ENCODE measurements at places on chromosomes 11 and 22.

GRCh38 chr11:67577951-67578350 is 5.7 kb upstream of the GSTP1 start:
- no peak overlapping the region for H3K27ac ChIP-seq
- no peak overlapping the region for H3K4me3 ChIP-seq
- no peak for DNase-seq

DNA sequence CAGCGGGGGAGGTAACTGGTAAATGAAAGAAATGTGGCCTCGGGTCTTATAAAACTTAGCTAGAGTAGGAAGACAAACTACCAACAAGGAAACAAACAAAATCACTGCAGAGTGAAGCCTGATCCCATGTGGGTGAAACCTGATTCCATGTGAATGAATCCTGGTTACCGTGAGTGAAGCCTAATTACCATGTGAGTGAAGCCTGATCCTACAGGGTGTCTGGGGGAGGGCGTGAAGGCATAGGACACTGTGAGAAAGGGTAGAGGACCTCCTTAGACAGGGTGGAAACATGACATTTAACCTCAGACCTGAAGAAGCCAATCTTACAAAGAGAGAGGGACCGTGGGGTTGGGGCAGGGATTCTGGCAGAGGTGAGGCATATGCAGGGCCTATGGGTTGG is 106.2 kb upstream of the USP47 start:
- H3K36me3 ChIP-seq = no peaks in the 10 kb centered on the region
- no peak overlapping the region for H3K27ac ChIP-seq
- H3K27me3 ChIP-seq = no peaks in the 10 kb centered on the region
- H3K4me3 ChIP-seq = no peak overlapping the region
- no peak for DNase-seq
- no peaks in the 10 kb centered on the region for H3K4me1 ChIP-seq

- H3K4me3 ChIP-seq = no peak overlapping the region
- no peaks in the 10 kb centered on the region for H3K36me3 ChIP-seq
- DNase-seq = no peak
- H3K27me3 ChIP-seq = no peaks in the 10 kb centered on the region
- H3K4me1 ChIP-seq = peaks cover 82% of the 10 kb centered on the region
Measured at GRCh38 chr22:21939461-21939913, 13.2 kb downstream of the PPM1F start.

GRCh38 chr11:65427691-65428577 is 5.3 kb downstream of the NEAT1 start:
- H3K27me3 ChIP-seq = no peaks in the 10 kb centered on the region
- peak overlapping the region; percentile 88 for H3K4me3 ChIP-seq
- H3K27ac ChIP-seq = peak overlapping the region; percentile 99
- H3K4me1 ChIP-seq = peaks cover 65% of the 10 kb centered on the region

DNA sequence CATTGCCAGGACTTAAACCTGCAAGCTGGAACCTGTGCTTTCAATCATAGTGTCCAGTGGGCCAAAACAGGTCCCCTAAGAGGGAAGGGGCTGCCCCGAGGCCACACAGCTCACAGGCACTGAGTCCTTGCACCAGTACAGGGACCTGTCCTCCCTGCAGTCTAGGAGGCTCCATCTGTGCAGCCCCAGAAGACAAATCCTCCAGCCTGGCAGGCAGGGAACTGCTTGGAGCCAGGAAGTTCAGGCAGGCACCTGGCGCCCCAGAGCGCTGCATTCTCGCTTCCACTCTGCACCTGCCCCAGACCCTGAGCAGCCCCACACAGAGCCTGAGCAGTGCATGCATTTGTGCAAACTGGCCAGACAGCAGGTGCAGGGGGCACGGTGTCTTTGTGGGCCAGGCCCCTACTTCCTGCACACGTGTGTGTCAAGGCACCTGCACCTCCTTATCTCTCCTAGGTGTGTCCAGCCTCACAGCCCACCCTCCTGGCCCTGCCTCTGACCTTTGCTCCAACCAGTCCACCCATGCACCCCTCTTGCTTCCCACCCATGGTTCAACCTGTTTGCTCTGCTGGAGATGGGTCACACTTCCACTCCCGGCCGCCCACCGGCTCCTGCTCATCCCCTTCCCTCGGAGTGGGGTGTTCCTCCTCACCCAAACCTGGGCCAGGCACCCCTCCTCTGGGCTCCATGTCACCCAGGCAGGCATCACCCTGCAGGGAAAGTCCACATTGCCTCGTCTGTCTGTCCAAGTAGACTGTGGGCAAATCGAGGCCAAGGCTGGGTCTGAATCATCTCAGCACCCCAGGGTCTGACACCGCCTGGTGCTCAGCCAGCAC is 19.0 kb downstream of the LINC01488 start:
- no peak overlapping the region for H3K4me3 ChIP-seq
- no peaks in the 10 kb centered on the region for H3K36me3 ChIP-seq
- H3K27ac ChIP-seq = no peak overlapping the region
- peaks cover 17% of the 10 kb centered on the region for H3K4me1 ChIP-seq
- peak; percentile 54 for DNase-seq
- H3K27me3 ChIP-seq = no peaks in the 10 kb centered on the region

GRCh38 chr22:18000441-18001039 is 23.8 kb downstream of the MICAL3 start:
- no peaks in the 10 kb centered on the region for H3K27me3 ChIP-seq
- peak overlapping the region; percentile 94 for H3K27ac ChIP-seq
- H3K4me3 ChIP-seq = peak overlapping the region; percentile 87
- no peaks in the 10 kb centered on the region for H3K36me3 ChIP-seq

DNA sequence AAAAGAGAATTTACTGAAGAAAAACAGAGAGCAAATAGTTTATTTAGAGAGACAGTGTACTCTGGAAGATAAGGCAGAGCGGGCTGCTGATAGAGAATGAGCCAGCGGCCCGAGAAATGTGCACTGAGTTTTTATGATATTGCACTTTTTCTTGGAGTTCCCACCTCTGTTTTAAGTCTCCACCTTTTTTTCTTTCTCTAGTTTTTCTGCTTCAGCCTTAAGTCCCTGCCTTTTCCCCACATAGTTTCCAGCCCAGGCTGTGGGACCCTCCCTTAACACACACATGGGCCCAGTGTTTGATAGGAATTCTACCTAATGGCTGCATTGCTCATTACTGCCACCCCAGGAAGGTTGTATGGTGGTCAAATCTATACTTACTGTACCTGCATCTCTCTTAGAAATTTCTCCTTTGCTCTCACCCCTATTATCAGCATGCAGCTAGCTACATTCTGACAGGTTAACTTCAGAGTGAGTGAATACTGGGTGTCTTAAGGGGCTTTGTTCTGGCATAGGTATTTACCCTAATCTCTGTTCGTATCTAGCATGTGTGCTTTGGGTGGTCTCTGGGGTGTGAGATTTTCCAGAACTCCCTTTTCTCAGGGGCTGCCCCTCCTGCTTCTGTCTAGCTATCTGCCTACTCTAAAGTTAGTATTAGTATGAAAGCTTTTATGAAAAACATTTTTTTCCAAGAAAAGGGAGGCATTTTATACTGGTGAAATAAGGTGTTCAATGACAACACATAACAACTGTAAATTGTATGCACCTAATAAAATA is 127.3 kb upstream of the TOP3B start:
- no peaks in the 10 kb centered on the region for H3K36me3 ChIP-seq
- H3K4me3 ChIP-seq = no peak overlapping the region
- DNase-seq = no peak
- no peaks in the 10 kb centered on the region for H3K27me3 ChIP-seq
- no peak overlapping the region for H3K27ac ChIP-seq

DNA sequence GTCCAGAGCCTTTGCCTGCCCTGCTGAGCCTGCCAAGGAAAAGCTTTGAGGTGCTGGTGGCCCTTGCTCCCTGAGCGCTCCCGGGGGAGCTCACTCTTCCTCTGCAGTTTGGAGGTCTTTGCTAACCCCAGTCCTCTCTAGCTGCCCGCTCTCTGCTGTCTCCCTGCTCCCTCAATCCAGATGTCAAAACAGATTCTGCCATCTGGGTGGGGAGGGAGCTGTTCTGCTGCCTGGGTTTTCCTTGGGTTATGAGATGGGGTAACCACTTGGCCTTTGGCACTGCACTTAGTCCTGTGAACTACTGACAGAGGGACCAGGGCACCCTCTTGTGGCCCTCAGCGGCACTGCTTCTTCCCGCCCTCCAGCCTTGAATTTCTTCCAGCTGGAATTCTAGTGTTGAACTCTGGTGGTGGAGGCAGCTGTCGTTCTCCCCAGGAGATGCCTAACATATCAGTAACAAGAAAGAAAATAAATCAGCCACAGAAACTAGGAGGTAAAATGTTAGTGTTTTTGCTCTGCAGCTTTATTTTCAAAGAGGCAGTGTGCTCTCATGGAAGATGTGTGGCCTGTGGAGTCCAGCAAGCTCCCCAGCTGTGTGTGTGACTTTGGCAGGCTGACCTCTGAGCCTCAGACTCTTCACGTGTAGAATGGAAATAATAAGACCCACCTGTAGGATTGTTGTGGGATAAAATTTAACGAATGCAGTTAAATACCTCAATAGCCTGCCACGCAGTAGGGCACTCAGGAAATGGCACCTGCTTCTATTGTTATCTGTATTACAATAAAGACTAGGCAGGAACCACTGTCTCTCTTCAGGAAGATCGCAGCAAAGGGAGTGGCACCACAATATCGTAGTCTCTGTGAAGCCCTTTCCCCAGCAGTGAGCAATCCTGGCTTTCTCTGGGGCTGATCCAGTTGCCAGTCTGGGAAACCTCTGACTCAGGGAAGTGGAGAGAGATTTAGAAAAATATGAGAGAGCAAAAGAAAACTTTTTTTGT is 23.4 kb downstream of the ARFGAP2 start:
- H3K27ac ChIP-seq = no peak overlapping the region
- H3K27me3 ChIP-seq = no peaks in the 10 kb centered on the region
- no peaks in the 10 kb centered on the region for H3K36me3 ChIP-seq

DNA sequence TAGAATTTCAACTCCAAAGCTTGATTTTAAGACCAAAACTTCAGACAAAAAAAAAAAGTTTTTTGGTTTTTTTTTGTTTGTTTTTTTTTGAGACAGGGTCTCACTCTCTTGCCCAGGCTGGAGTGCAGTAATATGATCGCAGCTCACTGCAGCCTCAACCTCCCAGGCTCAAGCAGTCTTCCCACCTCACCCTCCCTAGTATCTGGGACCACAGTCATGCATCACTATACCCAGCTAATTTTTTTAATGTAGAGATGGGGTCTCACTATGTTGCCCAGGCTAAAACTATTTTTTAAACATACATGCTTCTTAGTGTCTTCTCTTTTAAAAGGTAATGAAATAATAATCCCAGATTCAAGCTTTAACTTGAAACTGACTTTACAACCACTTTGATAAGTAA is 35.4 kb upstream of the GRK2 start:
- no peak overlapping the region for H3K4me3 ChIP-seq
- no peak overlapping the region for H3K27ac ChIP-seq
- DNase-seq = no peak

DNA sequence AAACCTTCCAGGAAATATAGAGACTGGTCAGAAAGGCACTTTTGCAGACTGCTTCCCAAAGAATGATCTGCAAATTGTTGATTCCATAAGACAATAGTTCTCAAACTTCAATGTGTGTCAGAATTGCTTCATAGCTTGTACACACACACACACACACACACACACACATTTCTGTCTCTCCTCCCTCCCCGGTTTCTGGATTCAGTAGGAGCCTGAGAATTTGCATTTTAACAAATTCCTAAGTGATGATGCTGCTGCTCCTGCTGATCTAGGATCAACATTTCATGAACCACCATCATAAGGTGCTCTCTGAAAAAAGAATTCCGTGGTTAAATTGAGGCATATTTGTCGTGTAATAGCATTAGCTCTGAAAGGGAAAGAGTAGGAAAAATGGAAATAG is 35.3 kb upstream of the FZD4 start:
- H3K27ac ChIP-seq = peak overlapping the region; percentile 38
- no peak overlapping the region for H3K4me3 ChIP-seq
- no peaks in the 10 kb centered on the region for H3K27me3 ChIP-seq
- DNase-seq = no peak
- H3K36me3 ChIP-seq = no peaks in the 10 kb centered on the region
- peaks cover 18% of the 10 kb centered on the region for H3K4me1 ChIP-seq

- DNase-seq = peak; percentile 54
- H3K27ac ChIP-seq = no peak overlapping the region
- no peaks in the 10 kb centered on the region for H3K4me1 ChIP-seq
- H3K27me3 ChIP-seq = peaks cover 6% of the 10 kb centered on the region
Measured at GRCh38 chr11:1119604-1120146, 38.1 kb upstream of the MUC5AC start.

- no peaks in the 10 kb centered on the region for H3K36me3 ChIP-seq
- H3K4me3 ChIP-seq = no peak overlapping the region
- H3K27me3 ChIP-seq = no peaks in the 10 kb centered on the region
- H3K4me1 ChIP-seq = no peaks in the 10 kb centered on the region
- no peak overlapping the region for H3K27ac ChIP-seq
Measured at GRCh38 chr11:93024369-93024768, 54.9 kb downstream of the MTNR1B start.

DNA sequence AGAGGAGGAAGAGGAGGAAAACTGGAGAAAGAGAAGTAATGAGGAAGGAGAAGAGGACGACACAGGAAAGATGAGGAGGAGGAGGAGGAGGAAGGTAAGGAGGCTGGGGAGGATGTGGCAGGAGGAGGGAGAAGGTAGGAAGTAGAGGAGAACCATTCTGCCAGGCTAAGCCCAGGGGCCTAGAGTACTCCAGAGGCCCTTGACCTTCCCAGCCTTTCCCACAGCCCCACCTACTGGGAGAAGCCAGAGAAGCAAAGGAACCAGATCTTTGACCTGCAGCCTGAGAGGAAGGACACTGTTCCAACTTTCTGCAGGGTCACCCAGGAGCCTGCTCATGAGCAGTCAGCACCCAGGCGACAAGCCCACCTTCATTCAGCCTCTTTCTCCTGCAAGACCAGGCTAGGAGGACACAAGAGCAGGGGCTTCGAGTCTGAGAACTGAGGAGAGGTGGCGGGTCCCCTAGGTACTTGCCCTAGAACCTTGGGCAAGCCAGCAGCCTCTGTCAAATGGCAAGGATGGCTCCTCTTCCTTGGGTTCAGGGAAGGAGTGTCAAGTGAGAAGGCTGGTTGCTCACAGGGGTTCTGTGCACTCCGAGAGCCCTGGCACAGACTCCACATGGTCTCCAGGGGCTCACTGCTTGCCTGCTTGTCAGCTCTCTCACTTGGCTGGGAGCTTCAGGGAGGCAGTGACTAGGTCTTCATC is 27.9 kb upstream of the OAF start:
- H3K36me3 ChIP-seq = no peaks in the 10 kb centered on the region
- no peak overlapping the region for H3K4me3 ChIP-seq
